ENCODE measurements at places on chromosomes 12 and 14. TPM values are rescaled to one million over a fixed set of nuclear protein-coding genes. Genes with fewer than 3 reads are reported as not detected.

- no peak for DNase-seq
These were observed 554.2 kb downstream of the FLRT2 start for GRCh38 chr14:86084097-86084496.

- no peak for DNase-seq
These were observed 279.3 kb downstream of the MED13L start for GRCh38 chr12:115998119-115998633.

The EEF1AKMT3 gene
- total RNA-seq: 1.6 TPM

The TMEM132C gene
- total RNA-seq: 0.27 TPM

The ETFBKMT gene
- 5.7 TPM for total RNA-seq
